ENCODE measurements at places on chromosomes 4 and X.

GRCh38 chr4:48222491-48222890 is 47.1 kb downstream of the TEC start:
- DNase-seq: no peak

DNA sequence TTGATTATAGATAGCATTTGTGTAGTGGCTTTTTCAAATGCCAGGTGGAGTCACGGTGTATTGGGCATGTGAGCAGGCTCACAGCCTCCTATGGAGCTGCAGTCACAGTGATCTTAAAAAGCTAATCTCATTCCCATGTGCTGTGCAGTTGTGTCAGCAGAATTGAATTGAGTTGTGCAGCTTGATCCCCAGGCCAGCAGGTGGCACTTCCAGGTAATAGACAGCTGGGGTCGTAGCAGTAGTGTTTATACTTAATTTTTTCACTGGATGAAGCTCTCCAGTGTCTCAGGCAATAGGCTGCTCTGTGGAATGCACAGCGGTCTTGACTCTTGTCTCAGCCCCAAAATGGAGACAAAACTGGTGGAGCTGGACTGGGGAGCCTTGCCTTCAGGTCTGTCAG is 1028.1 kb downstream of the SH3BGRL start:
- DNase-seq: no peak

DNA sequence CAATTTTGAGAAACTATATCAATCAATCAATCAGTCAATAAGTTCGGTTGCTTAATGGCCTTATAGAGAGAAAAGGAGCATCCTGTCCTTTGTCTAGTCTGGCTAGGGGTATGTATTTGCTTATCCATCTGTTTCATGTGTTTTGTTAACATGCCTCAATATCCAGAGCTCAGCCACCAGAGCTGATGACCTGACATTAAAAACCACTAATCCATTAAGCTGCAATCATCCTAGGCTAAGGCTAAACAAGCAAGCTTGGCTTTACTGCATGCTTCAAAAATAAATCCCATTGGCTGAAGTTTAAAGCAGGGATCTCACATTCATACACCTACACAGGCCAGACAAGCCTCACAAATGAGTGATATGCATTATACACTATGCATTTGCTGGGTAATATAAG is 139.7 kb downstream of the INPP4B start:
- no peak for DNase-seq

DNA sequence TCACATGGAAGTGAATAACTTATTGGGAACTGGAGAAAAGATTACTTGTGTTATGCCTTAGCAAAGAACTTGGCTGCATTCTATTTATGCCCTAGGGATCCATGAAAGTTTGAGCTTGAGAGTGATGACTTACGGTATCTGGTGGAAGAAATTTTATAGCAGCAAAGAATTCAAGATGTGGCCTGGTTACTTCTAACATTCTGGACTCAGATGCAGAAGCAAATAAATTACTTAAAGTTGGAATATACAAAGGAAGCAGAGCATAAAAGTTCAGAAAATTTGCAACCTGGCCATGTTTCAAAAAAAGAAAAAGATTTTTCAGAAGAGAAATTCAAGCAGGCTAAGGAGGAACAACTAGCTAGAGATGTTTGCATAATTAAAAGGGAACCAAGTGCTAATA is 252.3 kb upstream of the WDFY3 start:
- DNase-seq: no peak

DNA sequence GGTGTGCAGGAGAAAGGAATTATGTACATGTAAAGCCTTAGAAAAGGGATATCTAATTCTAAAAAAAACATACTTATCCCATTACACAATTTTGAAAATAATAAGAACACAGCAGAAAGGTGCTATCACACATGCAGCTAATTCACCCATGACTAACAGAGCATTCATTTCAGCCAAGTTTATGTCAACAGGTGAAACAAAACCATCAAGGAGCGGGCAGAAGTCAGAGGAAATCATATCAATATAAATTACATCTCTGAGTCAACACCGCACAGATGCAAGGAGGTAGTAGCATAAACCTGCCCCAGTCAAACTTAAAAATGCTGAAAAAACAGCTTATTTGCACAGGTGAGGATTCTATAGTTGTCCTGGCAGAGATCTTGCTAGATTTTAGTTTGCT is 197.9 kb downstream of the PRDM5 start:
- no peak for DNase-seq

DNA sequence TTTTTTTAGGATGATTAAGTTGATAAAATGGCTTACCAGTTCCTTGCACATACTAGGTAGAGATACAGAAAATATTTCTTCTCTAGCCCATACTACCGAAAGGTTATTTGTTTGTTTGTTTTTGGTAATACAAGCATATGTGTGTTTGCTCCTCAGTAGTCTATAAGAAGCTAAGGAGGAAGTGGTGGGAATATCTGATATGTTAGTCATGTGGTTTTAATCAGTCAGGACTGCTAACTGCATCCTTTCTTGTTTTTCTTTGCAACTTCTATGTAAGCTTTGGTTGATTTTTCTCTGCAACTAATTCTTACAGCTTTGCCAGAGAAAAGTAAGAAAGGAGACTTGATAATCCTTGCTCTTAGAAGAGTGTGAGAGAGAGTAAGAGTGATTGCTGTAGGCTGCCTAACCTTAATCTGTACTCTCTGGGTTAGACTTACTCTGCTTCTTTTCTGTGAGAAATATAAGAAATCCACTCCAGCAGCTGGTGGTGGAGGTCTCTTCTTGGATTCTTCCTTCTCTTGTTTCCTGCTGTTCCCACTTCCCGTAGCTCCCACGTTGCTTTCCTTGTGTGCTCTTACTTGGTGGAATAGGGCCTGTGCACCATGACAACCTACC is 28.3 kb downstream of the SEPTIN11 start:
- DNase-seq: no peak

DNA sequence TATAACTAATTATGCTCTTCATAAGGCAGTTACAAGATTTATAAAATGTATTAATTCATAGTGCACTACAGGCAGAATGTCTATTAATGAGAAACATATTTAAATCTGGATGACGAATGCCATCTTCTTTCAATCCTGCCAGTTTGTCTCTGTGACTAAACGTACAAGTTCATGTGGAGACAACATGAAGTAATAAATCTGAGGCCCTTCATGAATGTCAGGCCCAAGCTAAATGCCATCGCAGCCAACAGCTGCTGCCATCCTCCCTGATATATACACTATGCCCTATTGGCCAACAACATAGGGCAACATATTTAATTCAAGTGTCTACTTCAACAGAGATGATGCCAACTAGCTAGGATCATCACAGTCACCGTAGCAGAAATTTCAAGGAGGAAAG is 43.7 kb downstream of the TSPAN5 start:
- DNase-seq: no peak
